H7 (cell line): ENCODE measurements at places on chromosomes 4 and X.

DNA sequence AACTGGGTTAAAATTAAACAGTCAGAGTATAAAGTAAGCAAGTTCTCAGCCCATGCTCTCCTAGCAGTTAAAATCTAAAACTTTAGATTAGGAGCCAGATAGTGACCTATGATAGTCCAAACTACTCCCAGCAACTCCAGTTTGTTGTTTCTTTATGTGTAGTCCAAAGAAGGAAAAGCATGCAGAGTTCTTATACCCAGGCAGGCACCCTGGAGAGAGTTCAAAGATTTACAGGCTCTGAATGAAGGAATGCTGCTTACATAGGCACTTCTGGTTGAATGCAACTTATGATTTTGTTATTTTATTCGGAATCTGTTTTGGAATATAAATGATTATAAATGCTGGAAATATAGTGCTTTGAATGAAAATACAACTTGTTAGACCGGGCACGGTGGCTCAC lies 67.2 kb downstream of the GPAT3 start:
- DNase-seq, result no peak

DNA sequence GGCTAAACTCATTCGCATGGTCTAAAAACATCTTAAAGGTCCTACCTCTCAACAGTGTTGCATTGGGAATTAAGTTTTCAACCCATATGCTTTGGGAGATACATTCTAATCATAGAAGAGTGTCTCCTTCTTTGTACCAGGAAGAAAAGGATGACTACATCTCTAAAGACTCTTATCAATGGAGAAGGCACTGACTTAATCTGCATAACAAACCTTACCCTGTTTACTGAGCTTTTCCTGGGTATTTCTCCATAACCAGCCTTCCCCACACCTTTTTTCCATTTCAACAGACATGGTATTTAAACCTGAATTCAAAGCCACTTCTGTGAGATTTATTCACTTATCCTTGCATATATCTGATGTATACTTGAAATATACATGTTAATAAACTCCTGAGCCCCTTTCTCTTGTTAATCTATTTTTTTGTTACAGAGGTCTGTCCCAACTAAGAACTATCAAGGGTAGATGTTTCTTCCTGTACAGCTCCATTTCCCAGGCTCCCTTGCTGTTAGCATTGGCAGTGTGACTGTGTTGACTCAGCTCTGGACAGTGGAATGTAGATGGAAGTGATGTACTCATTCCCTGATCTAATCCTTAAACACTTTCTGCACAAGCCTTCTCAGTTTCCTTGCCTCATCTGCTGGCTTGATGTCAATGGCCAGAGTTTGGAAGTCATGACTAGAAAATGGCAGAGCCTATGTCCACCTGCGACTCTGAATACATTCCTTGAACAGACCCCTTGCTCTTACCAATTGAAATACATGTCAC lies 148.9 kb upstream of the CPEB2 start:
- DNase-seq, result no peak

DNA sequence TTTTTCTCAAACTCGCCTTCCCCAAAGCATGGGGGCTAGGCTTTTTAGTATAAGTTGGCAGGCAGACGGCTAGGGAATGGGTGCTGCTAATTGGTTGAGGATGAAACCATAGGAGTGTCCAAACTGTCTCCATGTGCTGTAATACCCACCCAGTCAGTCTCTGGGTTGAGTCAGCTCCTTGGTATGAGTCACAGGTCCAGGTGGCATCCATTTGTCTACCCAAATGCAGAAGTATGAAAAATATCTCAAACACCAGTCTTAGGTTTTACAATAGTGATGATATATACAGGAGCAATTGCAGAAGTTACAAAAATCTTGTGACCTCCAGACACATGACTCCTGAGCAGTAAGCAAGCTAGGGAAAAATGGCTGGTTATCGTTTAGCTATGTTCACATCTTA lies 27.4 kb upstream of the CCSER1 start:
- DNase-seq, result no peak

DNA sequence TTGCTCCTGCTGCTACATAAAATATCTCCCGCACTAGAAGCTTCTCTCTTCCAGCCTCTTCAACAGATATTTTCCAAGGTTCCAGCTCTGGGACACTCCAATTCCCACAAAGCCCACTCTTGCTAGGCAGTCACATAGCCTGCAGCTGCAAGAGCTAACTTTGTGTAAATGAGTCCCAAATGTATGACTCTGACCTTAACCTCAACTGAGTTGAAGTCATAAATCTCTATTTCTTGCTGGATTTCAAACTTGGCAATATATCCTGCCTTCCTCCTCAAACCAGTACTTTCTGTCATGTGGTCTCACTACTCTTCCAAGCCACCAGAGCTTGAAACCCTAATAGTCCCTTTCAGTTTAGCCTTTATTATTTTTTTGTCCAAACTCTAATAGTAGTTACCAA lies 315.4 kb upstream of the GRIA3 start:
- no peak for DNase-seq

- no peak for DNase-seq
Measured at GRCh38 chr4:1366371-1367229, 19.6 kb downstream of the UVSSA start.

- DNase-seq, result no peak
Measured at GRCh38 chrX:154020536-154021115, 924 bp upstream of the IRAK1 start.

GRCh38 chrX:13646154-13646549 lies 6.8 kb upstream of the TCEANC start:
- DNase-seq, result peak; percentile 70

DNA sequence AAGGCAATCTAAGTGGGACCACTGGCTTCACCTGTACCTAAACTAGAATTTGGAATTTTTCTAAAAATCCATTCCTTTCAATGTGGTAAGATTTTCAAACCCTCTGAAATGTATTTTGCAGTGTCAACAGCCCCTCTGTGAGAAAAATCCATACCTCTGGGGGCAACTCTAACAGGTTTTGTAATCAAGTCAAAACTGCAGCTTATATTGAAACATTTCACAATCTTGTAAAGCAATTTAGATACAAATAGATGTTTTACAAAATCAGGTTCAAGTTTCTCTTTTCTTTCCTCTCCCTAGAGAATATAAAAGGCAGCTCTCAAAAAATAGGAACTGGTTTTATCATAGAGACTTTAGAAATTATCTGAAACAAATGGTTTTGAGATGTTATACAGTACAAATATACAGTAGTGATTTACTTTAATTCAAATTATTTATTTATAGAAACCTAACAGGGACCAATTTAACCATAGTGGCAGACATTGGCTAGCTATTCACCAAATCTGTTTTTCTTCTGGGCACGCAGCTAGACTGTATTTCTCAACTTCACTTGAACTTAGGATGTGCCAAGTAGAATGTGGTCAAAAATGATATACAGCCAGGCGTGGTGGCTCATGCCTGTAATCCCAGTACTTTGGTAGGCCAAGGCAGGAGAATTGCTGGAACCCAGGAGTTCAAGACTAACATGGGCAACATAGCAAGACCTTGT lies 36.3 kb upstream of the SPINK2 start:
- no peak for DNase-seq

DNA sequence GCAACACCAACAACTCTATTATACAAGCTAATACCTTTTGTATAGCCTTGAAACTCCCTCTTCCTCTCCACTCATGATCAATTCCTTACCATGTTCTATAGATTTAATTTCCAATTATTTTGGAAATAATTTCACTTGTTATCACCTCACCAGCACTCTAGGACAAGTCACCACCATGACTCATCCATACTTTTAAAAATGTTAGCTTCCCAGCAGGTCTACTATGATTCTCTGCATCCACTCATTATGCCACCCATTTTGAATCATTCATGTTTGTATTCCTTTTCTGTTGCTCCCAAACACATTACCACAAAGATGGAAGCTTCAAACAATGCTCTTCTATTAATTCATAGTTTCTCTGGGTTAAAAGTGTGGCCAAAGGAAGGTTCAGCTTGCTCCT lies 469.6 kb downstream of the PDGFC start:
- no peak for DNase-seq

GRCh38 chr4:185311113-185311888 lies 84.4 kb downstream of the LRP2BP start:
- DNase-seq, result no peak

DNA sequence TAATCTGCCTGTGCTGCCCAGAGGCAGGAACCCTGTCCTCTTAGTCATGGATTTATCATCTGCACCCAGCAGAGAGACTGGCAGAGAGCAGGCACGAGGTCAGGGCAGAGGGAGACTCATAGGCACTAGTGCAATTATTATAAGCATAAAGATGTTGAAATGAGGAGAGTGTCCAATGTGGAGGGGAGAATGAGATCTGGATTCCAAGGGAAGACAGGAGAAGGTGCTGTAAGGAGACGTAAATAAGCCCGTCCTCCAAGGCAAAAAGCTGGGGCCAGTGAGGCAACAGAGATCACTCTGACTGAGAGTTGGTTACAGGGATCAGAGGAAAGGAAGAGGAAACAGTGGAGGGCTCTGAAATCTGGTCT lies 406.2 kb downstream of the MAPK10 start:
- DNase-seq, result no peak

- no peak for DNase-seq
Measured at GRCh38 chr4:1370321-1371124, 23.5 kb downstream of the UVSSA start.

- no peak for DNase-seq
Measured at GRCh38 chr4:141642711-141643110, 6.3 kb downstream of the IL15 start.

DNA sequence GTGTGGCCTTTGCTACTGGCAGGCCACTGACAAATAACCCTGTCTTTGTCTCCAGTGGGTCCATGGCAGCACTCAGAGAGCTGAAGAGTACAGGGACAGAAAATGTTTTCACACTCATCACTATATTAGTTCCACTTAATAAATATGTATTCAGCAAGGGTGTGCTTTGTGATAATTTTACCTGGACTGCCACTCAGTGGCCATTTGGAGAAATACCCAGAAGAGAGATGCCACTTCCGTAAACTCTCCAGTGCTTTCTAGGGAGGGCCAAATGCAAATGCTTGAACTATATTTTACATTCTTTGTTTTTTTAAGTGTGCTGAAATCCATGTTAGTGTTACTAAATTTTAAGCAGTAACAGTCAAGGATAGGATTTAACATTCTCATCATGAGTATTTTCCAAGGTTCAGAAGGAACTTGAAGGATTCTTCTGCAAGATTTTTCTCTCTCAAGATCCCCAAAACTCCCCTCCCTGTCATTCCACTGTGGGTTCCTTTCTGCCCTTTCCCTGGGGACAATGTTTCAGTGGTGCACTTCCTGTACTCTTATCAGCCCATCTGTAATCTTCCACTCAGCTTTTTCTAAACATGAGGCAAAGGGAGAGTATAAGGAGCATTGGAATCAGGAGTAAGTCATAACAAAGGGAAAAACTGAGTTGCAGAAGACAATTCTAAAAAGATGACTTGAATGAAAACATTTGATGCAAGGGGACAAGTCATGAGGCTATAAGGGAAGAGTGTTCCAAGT lies 46.0 kb downstream of the TFDP3 start:
- DNase-seq, result peak; percentile 17

DNA sequence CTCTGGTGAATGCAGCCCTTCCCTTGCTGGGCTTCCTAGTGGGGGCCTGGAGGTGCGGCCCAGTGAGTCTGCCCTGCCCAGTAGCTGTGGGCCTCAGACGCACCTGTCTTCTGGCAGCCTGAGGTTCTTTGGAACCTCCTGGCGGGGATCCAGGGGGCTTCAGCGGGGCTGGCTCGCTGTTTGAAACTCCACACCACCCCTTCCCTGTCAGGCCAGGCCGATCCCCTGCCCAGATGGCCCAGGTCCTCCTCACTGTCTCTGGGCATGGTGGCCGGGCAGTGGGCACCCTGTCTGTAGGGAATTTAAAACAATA lies 10.7 kb upstream of the NKX1-1 start:
- DNase-seq, result peak; percentile 51

DNA sequence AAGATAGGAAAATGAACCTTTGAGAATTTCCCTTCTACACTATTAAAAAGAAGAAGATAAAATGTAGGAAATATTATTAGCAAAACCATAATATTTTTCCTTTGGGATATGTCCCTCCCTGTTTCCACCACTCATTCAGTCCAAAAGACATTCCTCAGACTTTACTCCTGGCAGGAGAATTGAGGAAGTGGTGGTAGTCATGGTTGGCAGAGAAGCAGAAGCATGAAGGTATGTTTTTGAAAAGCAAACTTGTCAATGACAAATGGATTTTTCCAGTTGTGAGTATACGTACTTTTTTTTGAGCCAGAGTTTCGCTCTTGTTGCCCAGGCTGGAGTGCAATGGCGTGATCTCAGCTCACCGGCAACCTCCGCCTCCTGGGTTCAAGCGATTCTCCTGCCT lies 13.7 kb downstream of the STAG2 start:
- DNase-seq, result no peak

- no peak for DNase-seq
Measured at GRCh38 chr4:87926554-87927098, 48.9 kb upstream of the SPP1 start.
